ENCODE measurements at places on chromosomes 2 and 18.

- DNase-seq, result no peak
Measured at GRCh38 chr2:235127931-235128330, 176.1 kb downstream of the SH3BP4 start.

GRCh38 chr2:233953087-233953801 is 36.1 kb downstream of the TRPM8 start:
- peak; percentile 69 for DNase-seq

GRCh38 chr18:59554796-59555335 is 142.4 kb downstream of the CCBE1 start:
- DNase-seq, result peak; percentile 25

DNA sequence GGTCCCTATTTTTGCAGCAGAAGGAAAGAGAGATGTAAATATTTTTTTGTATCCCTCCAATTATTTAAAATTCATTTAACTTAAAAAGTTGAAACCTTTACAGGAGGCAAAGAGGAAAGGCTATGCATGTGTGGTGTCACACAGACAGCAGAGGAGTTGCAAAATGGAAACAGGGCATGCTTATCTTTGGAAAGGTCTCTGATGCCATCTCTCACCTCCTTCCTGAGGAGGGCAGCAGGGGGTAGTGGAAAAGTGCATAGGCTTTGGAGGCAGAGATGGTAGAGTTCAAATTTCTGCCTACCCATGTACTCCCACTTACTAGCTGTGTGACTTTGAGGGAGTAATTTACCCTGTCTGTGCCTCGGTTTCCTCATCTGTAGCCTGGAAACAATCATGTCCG is 99.6 kb upstream of the MCFD2 start:
- DNase-seq, result no peak

DNA sequence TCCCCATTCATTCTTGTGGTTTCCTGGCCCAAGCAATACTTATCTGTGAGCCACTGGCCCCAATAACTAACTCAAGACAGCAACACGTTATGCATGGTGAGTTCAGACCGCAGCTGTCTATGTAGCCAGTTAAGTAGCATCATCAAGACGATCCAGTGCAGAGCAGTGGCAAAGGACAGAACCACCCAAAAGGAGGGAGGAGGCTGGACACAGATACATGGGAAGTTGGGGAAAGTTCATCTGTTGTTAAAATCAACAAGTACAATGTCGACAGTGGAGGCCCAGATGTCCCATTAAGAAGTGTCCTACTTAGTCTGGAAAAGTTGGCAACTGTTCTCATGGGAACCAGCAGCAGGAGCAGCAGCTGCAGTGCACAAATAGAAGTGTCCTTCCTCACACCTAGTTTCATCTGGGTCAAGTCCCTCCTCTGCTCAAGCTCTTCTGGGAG is 106.9 kb upstream of the THOC1 start:
- DNase-seq, result peak; percentile 67

GRCh38 chr18:78784861-78785260 is 194.8 kb upstream of the SALL3 start:
- no peak for DNase-seq

- no peak for DNase-seq
Measured at GRCh38 chr2:196823750-196824522, 14.8 kb upstream of the C2orf66 start.

DNA sequence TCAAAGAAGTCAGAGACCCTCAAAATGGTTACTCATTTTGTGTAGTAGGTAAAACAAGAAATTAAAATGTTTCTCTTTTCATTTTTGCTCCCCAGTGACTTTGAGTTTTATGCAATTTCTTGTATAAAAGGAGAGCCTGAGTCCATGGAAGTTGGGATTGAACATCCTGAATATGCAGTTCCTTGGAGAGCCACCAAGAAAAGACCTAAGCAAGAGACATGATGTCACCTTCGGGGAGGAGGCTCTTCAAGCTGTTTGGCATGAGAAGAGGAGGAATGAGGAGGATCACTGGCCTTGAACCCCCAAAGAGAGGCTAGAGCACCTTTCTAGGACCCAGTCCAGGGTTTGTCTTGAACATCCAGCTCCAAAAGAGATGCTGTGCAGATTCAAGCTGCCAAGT is 83.5 kb upstream of the STPG4 start:
- DNase-seq, result peak; percentile 22

GRCh38 chr2:36783246-36783645 is 86.7 kb downstream of the VIT start:
- no peak for DNase-seq

- DNase-seq, result peak; percentile 77
Measured at GRCh38 chr18:59837586-59837985, 62.2 kb upstream of the PMAIP1 start.

DNA sequence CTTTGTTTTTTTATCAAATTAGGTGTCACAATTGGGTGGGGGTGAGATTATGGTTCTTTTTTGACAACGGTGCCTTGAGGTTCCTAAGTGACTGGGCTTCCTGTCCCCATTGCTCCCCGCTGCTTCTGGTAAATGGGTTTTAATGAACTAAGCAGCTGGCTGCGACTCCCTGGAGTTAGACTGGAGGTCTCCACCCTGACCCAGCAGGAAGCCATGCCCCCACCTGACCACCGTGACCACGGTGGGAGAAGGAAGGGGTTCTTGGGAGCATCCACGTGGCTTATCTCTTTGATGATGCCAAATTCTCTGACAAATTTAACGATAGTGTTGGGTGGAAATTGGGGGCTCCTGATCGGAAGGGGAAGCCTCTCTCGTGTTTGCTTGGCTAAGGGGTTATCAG is 12.2 kb downstream of the CNDP2 start:
- no peak for DNase-seq

DNA sequence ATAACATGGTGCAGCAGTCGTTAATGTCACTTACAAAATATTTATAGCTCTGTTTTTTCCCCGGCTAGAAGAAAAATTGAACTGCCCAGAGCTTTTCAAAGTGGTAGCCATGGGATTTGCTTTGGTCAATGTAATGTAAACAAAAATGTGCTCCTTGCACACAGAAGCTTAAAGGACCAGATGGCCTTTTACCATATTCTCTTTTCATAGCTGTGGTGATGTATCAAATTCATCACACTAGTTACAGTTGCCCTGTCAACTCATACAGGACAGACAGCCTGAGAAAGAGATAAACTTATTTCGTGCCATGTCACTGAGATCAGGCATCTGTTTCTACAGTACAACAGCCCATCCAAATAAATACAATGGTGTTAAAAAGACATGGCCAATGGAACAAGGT is 368.1 kb upstream of the CDH19 start:
- no peak for DNase-seq

DNA sequence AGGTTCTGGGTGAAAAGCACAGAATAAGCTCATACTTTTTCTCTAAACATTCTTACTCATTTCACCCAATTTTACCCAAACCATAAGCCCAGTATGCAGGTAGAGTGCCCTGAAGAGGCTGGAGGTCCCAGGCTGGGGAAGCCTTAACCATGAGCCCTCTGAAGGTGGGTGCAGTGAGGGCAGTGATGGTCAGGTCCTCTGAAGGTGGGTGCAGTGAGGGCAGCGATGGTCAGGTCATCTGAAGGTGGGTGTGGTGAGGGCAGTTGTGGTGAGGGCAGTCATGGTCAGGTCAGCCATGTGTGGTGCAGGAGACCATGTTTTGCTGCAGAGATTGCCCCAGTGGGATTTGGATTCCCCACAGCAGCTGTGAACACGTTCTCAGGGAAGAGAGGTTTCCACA is 148.8 kb downstream of the SNTG2 start:
- no peak for DNase-seq

- DNase-seq, result no peak
Measured at GRCh38 chr2:61460163-61460562, 10.7 kb downstream of the USP34 start.

DNA sequence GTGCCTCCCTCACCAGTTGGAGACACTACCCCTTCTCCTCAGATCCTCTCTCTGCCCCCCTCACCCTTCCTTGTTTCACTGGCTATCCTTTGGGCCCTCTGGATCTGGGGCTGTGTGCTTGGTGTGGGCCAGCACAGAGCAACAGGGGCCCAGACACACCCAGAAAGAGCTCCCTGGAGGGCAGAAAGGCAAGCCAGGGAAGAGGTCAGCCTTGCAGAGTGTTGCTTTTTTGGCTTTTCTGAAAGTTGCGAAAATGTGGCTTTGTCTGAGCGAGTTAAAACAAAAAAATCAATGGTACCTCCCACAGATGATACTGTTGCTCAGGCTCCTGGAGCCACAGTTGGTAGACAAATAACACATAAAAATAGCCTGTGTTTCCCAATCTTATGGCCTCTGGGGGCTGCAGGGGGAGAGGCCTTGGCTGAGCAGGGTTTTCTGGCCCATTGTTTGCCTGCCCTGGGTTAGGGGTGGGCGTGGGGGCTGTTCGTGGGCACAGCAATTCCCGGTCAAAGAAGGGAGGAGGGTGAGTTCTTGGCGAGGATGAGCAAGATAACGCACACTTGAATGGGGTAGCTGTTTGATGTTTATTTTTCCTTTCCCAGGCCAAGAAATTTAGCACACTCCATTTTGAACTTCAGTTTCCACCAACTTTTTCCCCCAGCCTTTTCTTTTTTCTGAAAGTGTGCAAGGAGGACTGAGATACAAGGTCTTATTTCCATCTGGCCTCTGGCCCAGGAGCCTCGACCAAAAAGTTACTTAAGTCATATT is 167.0 kb upstream of the HAAO start:
- DNase-seq, result peak; percentile 56

- DNase-seq, result no peak
Measured at GRCh38 chr2:208496129-208496528, 89.5 kb downstream of the PTH2R start.

DNA sequence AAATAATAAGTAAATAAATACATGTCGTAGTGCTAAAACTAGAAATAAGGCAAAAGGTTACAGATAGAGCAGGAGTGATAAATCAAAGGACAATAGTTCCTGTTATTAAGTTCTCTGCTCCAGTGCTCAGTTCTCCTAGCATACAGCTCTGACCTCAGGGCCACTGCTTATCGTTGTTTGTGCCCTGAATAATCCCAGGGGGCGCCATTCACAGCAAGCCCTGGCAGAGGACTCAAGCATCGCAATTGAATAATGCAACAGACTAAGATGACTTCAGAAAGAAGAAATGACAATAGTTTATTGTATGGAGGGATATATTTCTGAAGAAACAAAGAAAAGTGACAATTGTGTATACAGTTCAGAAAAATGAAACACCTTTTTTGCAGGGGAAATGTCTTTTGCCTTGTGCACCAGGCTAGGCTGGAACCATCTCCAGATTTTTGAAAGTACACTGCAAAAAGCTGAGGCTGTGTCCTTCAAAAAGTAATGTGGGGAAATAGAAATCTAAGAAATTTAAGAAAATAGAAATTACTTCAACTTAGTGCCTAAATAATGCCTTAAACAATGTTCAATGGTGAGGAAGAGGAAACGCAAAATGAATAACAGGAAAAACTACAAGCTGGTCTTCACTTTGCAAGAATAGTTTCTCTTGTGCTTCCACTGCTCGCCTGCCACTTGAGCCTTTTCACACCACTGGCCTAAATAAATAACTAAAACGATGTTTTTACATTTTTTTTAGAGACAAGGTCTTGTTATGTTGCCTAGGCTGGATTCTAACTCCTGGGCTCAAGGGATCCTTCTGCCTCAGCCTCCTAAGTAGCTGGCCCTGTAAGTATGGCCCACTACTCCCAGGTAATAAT is 19.0 kb upstream of the CCNYL1 start:
- peak; percentile 46 for DNase-seq

DNA sequence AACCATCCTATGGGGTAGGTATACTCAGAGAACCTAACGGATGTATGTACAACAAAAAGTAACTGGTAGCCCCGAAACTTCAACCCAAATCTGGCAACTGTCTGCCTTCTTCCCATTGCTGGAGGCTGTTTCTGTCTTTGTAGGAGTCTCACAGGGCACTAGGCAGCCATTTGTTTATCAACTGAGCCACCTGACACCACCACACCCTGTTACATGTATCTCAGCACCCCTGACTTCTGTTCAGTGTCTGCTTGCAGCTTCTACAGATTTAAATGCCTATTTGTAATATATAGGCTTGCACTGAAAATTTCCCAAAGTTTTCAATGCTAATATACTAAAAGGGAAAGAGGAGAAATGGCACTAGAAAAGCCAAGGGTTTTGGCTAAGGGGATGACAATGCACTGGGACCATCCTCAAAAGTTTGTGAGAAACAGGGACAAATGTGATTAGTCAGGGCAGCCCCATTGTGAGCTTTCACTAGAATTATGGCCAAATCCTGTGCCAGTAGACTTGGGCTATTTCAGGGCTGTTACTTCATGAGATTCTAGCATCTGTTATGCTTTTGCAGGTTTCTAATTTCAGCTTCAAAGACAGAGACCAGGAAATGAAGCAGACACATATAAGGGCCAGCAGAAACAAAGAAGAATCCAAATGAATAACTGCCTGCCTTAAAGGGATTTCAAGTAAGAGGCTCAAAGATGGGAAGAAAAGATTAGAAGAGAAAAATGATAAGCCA is 103.3 kb downstream of the MYO5B start:
- DNase-seq, result peak; percentile 14

- no peak for DNase-seq
Measured at GRCh38 chr2:183543731-183544130, 419.5 kb downstream of the NUP35 start.

DNA sequence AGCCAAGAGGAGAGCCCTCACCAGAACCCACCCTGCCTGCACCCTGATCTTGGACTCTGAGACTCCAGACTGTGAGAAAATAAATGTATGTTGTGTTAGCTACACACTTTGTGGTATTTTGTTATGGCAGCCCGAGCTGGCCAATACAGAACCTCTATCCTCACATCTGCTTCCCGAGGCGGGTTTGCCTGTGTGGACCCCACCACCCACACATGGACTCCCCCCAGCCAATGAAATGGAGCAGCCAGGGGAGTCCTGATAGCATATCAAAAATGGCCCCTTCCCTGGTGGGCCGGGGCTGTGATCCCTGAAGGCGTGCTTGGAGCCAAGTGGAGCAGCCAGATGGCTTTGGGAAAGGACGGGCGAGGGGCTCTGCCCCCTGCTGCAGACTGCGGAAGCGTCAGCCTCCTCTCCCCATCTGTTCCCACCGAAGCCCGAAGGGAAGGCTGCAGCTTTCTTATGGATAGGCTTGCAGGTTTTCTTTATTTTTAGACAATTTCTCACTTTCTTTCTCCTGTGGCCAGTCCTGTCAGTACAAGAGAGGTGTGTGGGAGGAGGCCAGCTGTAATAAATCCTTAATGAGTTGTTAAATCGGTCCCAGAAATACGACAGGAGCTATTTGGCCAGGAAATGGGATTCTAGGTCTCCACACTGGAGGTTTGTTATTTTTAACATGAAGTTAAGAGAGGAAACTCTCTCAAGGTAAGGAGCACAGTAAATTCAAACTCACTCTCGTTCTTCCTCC is 34.4 kb downstream of the TEX51 start:
- no peak for DNase-seq

GRCh38 chr2:68774569-68775271 is 40.1 kb downstream of the ARHGAP25 start:
- no peak for DNase-seq
